Left colon (tissue), 2 donors: ENCODE measurements at places on chromosomes 13 and 19.

- peak; percentile 10 for DNase-seq
Measured at GRCh38 chr19:8148410-8149260, 757 bp downstream of the FBN3 start.

- no peak for DNase-seq
Measured at GRCh38 chr13:24107955-24108614, 52.4 kb upstream of the SPATA13 start.

DNA sequence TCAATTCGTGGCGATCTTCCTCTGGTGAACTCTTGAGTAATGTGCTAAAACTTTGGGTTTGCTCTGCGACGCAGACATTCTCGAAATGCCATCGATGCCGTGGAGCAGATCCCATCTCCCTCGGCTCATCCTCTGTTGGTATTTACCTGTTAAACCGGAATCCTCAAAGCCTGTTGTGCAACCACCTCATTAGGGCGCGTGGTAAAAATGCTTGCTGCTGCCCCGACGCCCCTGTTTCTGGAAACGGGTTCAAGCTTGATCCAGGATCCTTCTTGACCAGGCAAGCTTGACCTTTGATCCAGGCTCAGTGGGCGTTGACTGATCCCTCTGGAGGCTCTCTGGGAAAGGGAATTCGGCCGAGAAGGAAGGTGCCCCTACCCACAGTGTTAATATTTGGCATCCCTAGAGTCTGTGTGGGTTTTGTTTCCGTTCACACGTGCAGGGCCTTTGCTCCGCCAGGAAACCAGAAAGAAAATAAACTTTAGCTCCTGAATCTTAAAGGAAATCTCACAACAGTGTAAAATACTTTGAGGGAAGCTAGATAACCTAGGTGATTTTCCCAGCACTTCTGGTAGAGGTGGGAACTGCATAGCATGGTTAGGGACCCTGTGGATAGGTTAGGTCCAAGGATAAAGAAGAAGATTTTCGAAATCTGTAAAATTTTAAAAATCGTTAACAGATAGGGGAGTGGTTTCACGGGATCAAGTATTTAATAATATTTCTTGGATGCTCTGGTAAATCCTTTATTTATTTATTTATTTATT lies 1.1 kb downstream of the LSM14A start:
- peak; percentile 71 for DNase-seq

GRCh38 chr13:67758975-67759374 lies 528.8 kb upstream of the PCDH9 start:
- DNase-seq = no peak

DNA sequence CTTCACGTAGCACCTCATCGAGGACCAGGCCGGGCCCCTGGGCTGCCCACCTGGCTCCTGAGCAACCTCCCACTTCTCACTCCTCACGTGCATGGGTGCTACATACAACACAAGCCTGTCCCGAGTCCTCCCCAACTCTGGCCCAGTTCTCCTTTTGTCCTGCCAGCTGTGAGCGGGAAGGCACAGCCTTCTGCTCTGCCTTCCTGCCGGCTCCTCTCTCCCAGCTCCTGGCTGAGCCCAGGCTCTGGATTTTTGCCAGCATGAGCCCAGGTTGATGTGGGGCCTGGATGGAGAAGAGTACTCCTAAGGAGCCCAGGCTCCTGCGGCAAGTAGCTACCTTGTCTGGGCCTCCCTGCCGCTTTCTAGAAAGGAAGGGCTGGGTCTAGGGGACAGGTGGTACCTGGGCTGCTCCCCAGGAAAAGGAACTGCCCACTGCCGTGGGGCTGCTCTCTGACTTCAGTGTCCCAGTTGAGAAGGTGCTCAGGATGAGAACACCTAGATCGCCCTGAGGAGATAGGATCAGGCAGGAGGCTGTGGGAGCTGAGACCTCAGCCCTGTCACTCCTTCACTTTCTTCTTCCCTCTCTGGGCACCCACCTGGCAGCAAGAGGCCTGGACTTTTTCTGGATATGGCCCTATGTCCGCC lies 23.6 kb downstream of the LYL1 start:
- DNase-seq = peak; percentile 58

- DNase-seq = peak; percentile 58
Measured at GRCh38 chr19:41993612-41994483, at the start of gene ATP1A3. Gene ATP1A3 (minus strand): TSS chr19:41994230. CDS start chr19:41994076, 154 bp downstream.

DNA sequence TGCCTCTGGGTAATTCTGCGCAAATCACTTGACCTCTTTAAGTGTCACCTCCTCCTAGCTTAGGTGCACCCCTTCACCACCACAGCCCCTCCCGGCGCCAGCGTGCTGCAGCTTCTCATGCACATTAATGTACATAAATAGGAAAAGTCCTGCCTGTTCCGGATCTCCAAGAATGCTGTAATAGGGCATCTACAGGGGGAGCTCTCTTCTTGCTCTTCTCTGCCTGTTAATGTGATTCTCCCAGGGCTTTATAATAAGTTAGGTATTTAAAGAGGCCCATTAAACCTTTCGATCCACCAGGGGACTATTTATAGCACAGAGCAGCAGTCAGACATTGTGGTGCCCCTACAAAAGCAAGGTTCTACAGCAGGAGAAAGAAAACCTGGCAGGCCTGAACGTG lies 35.3 kb downstream of the SOX1 start:
- no peak for DNase-seq

DNA sequence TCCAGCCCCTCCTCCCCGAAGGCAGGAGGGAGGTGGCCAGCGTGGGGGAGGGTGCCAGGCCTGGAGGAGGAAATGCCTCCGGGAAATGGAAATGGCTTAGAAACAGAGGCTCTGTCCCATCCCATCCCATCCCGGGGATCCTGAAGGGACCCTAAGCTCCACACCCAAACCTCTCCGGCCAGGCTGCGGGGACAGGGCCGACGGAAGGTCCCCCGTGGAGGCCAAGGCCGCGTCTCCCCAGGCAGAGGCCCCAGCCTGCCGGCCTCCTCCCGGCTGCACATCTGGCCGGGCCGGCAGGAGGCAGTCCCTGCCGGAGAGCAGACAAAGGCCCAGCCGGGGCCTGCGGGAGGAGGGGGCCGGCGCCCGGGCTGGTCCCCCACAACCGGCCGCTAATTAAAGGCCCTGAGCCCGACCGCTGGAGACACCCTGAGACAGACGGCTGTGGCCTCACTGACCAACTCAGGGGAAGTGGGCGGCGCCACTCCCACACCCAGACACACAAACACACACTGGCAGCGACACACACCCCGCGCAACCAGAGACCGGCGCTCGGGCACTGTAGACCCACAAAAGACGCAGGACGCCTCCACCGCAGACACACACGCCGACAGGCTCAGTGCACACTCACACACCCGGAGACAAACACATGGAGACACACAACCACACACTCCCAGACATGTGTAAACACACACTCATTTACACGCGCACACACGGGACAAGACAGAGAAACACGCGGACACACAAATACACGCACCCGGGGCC lies 1.1 kb downstream of the ADAMTS10 start:
- peak; percentile 62 for DNase-seq

GRCh38 chr19:1304197-1304924 lies 18.7 kb downstream of the EFNA2 start:
- DNase-seq = peak; percentile 79

GRCh38 chr19:13087795-13088537 lies 14.7 kb downstream of the LYL1 start:
- no peak for DNase-seq

DNA sequence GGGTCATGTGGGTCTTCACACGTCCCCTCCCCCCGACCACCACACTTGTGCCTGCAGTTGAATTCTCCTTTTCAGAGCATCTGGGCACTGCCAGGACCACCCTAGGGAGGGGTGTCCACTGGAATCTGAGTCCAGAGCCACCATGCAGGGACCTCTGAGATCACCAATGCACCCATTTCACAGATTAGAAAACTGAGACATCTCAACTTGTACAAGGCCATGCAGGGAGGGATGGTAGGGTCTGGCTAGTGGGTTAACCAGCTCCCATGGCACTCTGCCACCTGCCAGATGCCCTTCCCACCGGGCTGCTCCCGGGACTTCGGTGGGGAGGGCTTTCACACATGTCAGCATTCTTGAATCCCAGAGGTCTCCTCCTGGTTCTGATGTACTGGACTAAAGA lies 44.3 kb upstream of the C19orf12 start:
- no peak for DNase-seq
